Activated naive CD8-positive, alpha-beta T cell treated with anti-CD3 and anti-CD28 coated beads, Interleukin-2, amount 10 ng/mL, durations not matched to agents 7 days and 5 days (primary cell): ENCODE measurements at places on chromosomes 13 and 19. TPM values are rescaled to one million over a fixed set of nuclear protein-coding genes. Genes with fewer than 3 reads are reported as not detected.

DNA sequence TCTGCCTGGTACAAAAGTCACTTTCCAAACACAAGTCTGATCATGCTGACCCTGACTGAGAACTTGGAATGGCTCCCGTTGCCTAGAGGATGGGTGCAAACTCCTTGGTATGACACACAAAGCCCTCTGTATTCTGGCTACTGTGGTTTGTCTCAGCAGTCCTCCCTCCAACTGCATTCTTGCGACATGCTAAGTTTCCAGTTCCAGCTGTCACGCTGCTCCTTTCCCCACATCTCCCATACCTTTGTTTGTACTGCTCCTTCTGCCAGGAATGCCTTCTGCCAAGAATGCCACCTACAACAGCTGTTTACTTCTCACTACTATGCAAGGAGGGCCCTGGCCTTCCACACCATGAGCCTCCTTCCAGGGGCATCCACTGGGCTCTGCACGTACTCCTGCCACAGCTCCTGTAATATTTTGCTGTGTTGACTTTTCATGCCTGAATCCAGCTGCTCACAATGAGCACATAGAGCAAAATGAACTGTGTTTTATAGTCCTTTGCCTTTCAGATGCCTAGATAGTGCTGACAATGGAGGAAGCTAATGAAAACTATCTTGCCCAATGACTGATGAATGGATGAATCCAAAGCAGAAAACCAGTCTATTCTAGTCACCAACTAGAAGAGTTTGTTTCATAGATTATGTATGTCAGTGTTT, 543.7 kb downstream of the EFNB2 start:
- DNase-seq, result no peak

DNA sequence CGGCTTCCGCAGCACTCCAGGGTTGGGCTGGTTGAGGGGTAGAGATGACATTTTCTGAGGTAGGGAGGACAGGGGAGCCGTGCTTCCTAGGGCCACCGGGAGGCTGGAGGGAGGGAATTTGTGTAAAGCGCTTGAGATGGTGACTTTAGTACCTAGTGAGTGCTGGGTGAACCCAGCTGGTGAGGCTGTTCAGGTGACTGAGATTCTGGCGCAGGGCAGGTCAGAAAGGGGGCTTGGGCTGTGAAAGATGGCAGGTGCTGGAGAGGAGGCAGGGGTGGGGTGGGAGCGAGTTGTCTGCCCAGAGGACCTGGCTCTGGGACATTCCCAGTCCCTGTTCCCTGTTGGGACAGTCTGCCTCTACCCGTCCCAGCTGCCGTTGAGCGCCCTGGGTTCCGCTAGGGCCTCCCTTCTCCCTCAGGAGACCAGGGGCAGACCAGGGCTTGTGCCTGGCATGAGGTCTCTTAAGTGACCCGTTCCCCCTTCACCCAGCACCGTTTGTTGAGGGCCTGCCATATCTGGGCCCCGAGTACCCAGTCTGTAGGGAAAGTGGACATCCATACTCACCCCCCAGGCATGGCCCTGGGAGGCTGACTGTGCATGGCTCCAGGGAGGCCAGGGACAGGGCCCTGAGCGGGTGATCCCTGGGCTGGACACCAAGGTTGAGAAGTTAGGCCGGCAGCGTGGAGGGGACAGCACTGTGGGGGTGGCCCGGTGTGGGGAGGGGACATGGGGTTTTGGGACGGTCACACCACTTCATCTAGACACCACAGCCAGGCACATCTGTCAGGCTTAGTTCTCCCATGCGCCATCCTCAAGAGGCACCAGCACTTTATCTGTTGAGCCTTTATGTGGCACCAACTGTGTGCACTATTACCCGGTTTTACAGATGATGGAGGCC, 5.0 kb downstream of the PTOV1 start:
- DNase-seq, result peak; percentile 32

DNA sequence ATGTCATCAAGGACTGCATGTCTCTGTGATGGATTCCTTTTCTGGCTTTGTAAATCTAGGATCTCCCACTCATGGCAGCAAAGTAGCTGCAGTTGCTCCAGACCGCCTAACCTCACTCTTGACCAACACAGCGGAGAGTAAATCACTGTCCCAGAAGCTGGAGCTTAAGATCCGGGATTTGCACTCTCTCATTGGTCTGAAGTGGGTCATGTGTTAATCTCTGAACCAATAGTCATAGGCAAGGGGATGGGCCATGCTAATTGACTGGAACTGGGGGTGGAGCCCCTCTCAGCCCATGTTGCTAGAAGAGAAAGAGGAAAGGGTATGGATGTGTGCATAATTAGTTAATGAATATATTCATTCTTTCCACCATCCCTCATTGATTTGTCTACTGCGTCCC, 34.0 kb downstream of the VAV1 start:
- DNase-seq, result no peak

- no peak for DNase-seq
Observed at GRCh38 chr19:17441241-17442021, 7.0 kb downstream of the TMEM221 start.

DNA sequence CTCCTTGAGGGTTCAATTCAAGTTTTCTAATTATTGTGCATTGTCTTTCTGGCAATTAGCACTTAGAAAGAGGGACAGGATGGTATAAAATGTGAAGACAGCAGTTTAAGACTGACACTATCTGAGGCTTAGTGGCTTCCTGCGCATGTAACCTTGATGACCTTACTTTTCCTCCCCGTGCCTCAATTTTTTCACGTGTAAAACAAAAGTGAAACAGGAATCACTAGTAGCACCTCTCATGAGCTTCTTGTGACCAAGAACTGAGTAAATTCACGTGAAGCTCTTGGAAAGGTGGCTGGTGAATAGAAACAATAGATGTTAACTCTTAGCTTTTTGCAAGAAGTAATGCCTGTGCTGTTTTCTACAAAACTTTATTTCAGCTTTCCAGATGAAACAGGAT, 233.9 kb downstream of the LMO7 start:
- DNase-seq, result no peak

DNA sequence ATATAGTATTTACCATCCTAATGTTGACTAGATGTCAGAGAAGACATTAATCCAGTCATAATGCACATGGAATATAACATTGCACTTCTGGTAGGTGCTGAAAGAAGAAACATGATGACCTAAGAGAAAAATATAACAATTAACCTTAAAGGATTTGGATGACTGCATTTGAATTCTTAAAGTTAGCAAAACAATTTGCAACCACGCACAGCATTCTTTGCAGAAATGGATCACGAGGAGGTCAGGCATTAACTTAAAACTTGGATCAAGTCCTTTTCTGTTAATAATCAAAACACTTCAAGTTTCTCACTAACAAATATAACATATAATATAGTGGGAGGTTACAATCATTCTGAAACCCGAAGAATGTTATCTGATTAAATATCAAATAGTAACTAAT, 525.0 kb upstream of the SLITRK6 start:
- no peak for DNase-seq

DNA sequence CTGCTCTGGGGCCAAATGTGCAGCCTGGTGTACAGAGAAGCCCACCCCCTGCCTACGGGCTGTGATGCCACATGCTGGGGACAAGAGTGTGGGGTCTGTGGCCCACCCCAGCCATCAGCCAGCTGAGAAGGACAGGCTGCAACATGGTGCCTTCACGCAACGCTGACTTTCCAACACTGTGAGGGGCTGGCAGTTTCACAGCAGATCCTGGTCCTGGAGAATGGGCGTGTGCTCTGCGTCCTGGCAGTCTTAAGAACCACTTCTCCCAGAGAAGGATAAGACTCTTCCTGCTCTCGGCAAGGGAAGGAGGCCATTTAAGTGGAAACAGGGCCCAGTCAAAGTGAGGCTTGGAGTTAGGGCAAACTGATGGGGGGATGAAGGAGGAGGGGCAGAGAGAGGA, 4.6 kb downstream of the LRRC4B start:
- no peak for DNase-seq

- DNase-seq, result no peak
Observed at GRCh38 chr13:89136678-89137077, 1465.5 kb downstream of the SLITRK5 start.

GRCh38 chr13:43848001-43848649, 31.4 kb downstream of the CCDC122 start:
- DNase-seq, result no peak

GRCh38 chr13:48804821-48805601, 151.3 kb downstream of the CYSLTR2 start:
- DNase-seq, result no peak

DNA sequence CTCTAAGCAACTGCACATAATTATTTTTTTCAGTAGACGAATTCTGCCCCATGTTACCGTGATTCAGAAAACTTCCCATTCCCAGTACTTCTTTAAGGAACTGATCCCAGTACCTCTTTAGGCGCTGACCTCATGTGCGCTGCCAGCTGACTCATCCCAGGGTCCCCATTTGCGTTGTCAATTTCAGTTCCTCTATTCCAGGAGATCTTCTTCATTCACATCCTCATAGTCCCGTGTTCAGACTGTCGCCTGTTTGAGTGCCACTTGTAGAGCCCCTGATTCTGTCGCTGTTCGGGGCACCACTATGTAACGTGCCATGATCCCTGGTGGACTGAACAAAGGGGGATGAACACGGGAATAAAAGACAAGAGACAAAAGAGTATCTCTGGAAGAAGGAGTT, 16.4 kb downstream of the FPR3 start:
- no peak for DNase-seq

DNA sequence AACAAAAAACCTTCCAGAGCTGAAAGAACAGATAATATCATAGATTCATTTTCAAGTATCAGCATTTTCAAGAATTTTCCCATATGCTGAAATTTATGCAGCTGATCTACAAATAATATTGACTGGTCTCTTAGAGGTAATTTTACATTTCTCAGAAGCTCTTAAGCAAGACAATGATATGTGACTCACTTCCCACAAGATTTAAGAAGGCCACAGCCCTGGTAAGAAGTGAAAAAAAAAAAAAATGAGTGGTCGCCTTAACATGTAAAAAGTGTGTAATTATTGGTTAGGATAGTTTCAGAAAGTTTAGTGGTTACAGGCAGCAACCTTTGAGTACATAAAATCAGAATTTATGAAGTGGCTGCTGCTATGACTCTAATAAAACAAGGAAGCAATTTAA, 54.5 kb downstream of the NUFIP1 start:
- DNase-seq, result no peak

GRCh38 chr13:108194435-108194936, 20.9 kb downstream of the LIG4 start:
- no peak for DNase-seq

DNA sequence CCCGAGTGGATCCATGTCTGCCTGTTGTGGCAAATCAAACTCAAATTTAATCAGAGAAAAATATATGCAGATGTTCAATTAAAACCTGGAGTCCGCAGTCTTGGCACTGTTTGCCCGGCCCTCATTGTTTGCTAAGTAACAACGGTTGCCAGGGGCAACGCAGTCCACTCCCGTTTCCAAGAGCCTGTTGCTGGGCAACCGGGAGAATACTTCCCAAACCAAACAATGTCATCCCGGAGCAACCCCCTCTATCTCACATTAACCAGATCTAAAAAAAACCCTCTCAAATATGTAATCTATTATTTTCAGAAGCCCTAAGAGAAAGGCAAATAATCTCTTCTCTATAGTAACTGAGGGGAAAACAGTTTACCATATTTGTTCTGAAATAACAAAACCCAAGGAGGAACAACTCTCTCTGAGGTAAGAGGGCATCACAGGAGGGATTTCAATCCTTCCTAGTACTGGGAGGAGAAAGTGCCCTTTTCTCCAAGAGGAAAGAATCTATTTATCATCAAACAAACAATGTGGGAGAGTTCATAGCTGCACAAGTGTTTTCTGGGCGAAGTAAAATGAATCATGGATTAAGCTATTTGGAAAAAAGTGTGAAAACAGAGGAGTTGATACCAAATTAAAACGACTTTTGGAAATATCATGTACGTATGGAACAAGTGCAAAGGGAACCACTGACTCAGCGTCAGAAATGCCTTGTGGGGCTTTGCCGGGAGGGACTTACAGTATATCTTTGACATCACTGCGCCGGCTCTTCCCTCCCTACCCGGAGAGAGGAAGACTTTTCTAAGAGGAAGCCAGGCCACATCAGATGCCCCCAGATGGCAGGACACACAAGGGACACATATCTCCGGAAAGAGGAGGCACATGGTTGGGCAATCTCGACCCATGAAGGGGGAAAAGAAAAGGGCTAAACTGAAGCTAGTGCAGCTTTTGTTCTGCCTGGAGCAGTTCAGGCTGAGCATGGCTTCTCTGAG, 43.3 kb downstream of the RFX2 start:
- no peak for DNase-seq

DNA sequence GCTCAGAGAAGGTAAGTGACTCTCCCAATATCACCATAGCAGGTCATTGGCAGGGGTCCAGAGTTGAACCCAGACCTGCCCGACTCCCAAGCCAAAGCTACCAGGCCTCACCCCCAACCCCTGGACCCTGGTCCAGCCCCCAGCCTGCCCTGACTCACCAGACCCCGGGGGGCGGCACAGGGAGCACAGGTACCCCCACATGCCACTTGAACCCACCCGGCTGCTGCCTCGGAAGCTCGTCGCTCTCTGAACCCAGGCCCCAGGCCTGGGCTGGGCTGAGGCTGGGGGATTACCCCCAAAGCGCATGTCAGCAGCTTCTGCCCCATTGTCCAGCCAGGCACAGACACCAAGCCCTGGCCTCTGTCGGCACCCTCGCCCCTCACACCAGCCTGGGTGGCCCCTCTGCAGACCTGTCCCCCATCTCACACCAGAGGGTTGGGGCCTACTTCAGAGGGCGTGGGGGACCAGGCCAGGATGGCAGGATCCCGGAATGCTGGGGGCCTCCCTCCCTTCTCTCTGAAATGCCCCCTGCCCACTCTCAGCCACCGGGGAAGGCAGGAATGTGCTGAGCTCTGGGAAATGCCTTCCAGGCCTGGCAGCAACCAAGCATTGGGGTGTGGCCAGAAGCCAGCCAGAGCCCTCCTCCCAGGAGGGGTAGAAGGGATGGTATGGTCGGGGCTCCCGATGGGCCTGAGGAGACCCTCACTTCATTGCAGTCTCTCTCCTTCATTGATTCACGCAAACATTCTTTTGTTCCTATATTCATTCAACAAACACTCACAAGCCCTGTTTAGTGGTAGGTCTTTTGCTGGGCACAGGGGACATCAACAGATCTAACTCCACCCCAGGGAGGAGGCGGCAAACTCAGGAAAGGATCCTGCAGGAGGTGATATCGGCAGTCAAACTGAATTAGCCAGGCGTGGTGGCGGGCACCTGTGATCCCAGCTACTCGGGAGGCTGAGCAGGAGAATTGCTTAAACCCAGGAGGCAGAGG, 1.7 kb upstream of the PRX start:
- DNase-seq, result no peak

- no peak for DNase-seq
Observed at GRCh38 chr19:2957160-2957559, 12.4 kb upstream of the ZNF77 start.

- DNase-seq, result no peak
Observed at GRCh38 chr19:35509018-35509652, 4.3 kb downstream of the DMKN start.

DNA sequence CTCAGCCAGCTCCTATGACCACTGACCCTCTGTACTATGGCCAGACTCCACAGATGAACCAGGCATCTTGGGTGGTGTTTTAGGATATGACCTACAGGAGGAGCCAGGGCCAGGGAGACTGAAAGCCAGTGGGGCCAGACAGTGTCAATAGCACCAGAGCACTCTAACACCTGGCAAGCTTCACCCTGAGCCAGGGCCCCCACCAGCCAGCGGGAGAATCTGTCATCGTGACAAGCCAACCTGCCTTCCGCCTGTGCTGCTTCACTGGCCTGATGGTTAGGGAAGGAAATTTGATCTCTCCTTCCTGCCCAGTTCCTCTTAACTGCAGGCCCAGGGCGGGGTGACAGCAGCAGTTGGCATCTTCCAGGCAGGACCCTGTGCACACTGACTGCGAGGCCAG, 222.4 kb downstream of the UQCRFS1 start:
- no peak for DNase-seq

The SIGLEC10 gene
- total RNA-seq, result 0.91 TPM

The ATP4B gene
- not detected for total RNA-seq

The CILP2 gene
- 0.11 TPM for total RNA-seq

The PTGER1 gene
- total RNA-seq, result 0.34 TPM

The LYPD3 gene
- 1.2 TPM for total RNA-seq

The NECTIN2 gene
- total RNA-seq, result 2.4 TPM

The XRCC1 gene
- 43.2 TPM for total RNA-seq
